ENCODE measurements at places on chromosomes 5 and 9.
A peak's percentile ranks its signal among the peaks of the same experiment; 100 is the strongest.

GRCh38 chr9:6968271-6968670 is 210.5 kb downstream of the KDM4C start:
- DNase-seq = no peak

DNA sequence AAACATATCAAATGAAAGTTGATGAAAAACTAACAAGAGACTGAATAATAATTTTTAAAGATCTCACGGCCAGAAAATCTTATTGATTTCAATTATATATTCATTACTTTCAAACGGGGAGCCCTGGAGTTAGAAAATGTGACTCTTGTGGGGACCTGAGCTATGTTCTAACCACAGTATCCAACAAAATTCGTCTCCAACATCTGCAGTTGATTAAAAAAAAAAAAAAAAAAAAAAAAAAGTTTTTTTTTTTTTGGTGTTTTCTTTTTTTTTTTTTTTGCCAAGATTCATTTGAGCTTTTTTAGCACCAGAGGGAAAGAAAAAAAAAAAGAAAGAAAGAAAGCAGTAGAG is 144.3 kb upstream of the PIK3R1 start:
- no peak for DNase-seq

GRCh38 chr5:74503-75109 is 17.4 kb upstream of the PLEKHG4B start:
- DNase-seq = no peak

DNA sequence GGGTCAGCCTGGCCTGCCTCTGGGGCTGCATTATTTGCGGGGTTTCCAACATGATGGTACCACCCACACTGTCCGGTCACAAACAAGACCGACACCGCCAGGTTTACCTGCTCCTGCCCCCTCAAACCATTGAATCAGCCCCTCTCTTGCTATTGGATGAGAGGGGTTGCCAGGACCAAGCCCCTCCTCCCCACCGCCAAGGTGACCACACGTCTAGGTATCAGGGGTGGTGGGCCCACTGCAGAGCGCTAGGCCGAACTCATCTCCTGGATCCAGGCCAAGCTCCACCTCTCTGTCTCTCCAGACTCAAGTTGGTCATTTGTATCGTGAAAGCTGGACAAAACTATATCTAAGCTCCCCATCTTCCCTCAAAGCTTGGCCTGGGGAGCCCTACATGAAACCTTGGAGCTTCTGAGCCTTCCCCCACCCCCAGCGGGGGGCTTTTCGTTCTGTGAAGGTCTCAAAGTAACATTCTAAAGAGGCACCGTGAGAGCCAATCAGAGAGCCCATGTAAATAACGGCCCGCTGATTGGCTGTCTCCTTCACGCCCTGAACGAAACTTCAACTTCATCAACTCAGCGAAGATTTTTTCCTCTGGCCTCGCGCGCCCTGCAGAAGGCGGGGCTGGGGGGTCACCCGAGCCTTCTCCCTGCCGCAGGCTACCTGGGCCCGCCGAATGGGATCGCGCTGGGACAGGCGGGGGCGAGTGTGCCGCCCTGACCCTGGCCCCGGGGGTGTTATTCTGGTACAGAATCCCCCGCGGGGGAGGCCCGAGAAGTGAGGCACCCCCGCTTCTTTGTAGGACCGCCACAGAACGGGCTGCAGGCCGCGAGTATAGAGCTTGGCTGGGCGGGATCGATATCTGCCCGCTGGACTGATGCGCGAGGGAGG is 49.6 kb upstream of the PSD2 start:
- DNase-seq = peak; percentile 22

DNA sequence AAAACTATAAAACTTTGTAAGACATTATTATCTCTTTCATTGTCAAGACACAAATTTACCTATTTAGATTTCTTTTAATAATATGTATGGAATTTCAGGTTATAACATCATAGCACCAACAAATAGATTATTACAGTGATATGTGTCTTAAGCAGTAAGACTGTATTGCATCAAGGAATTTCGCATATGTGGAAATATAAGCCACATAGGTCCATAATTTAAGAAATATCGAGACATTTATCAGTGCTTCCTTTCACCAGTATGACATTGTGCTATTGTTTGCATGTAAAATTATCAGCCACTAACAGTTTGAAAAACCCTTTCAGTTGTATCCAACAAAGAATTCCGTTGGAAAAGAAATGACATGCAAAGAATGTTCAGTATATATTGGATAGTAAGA is 186.7 kb upstream of the RASA1 start:
- no peak for DNase-seq

- no peak for DNase-seq
These were observed 674 bp downstream of the TSPAN17 start for GRCh38 chr5:176647843-176648473.

DNA sequence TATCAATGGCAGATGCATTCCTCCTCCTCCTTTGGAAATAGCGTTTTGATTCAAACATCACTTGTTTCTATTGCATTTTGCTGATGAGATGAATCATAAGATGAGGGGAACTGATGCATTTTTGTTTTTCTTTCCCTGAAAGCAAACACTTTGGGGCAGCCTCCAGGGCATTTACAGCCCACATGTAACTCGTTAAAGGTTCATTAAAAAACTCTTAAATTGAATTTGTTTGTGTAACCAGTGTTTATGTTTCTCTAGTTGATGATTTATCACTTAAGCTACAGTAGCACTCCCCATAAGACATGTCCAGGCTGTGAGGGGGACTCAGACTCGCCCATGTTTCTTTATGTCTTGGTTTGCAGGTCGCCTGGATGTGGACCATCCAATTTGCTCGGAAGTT is 246.1 kb upstream of the ANKH start:
- DNase-seq = no peak

DNA sequence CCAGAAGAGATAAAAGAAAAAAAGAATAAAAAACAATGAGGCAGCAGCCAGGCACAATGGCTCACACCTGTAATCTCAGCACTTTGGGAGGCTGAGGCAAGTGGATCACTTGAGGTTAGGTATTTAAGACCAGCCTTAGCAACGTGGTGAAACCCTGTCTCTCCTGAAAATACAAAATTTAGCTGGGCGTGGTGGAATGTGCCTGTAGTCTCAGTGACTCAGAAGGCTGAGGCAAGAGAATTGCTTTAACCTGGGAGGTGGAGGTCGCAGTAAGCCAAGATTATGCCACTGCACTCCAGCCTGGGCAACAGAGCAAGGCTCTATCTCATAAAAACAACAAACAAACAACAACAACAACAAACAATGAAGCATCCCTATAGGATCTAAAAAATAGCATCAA is 121.5 kb downstream of the HMHB1 start:
- DNase-seq = no peak

GRCh38 chr5:94102849-94103248 is 361.4 kb upstream of the POU5F2 start:
- DNase-seq = no peak

DNA sequence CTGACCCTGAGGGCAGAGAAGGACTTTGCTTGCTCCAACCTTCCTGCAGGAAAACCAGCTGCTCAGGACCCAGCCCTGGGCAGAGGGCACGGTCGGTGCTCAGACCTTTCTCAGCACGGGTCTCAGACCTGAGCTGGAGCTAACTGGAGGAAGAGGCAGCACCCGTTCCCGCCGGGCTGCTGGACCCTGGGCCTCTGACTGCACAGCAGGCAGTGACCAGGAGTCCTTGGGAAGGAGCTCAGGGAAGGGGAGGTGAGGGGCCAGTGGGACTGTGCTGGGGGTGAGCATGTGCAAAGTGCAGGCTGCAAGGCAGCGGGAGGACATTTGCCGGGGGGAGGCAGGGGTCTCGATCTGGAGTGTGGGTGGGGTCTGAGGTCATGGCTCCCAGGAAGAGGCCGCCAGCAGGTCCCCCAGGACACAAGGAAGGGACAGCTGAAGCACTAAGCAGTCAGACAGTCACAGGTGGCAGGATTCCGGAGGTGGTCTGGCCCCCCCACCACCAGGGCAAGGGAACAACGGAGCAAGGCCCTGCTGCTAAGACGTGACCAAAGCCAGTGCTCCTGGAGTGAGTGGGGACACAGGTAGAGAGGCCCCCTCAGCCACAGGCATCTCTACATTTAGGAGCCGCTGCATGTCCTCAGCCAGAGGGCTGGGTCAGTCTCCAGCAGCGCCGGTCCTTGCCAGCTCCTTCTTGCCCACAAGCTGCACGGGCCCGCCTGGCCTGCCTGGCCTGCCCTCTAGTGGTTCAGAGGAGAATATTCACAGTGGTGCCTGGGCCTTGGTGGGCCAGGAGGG is 4.8 kb upstream of the DPM2 start:
- DNase-seq = no peak

DNA sequence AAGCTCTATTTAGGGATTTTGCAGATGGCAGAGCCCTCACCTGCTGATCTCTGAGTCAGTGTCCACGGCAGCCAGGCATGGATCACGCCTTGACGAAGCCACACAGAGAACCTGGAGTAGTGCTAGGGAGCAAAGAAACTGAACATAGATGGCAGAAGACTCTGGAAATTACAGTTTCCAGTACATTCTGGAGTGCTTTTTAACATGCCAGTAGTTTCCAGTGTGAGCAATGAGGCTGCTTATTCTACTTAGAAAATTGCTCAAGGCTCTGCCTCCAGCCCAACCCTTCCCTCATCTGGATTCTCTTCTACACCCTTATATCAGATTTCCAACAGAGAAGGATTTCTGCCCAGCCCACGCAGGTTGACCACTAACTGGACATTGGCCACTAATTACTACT is 203.3 kb downstream of the ADAMTS12 start:
- no peak for DNase-seq

DNA sequence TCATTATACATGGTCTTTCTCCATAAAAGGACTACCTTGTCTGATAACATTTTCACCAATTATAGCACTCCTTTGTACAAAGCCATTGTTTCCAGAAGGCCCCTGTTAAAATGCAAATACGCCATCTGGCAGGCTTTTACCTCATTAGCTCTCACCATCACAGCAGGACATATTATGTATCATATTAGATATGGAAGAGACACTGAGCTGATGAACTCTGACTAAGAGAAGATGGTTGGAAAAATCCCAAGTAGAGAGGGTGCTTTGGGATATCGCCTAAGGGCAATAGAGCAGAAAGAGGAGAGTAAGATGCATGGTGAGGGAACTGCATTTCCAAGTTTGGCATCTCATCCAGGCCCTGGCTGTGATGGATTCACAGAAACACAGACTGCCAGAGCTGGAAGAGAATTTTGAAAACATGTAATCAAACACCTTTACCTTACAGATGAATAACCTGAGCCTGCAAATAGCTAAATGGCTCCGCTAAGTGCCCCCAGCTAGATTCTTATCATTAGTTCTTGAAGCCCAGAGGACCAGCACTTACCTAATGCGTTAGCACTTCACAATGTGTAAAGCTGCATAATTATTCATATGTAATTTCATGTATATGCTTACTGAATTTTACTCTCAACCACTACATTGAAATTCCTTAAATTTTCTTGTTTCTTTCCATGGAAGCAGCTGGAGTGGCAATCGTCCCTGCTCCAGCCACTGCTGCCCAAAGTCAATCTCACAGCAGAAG is 393.6 kb upstream of the IZUMO3 start:
- DNase-seq = no peak

- no peak for DNase-seq
These were observed 16.7 kb downstream of the PCDH12 start for GRCh38 chr5:141941307-141941706.

- DNase-seq = no peak
These were observed 247.1 kb downstream of the NFIB start for GRCh38 chr9:14066831-14067230.

DNA sequence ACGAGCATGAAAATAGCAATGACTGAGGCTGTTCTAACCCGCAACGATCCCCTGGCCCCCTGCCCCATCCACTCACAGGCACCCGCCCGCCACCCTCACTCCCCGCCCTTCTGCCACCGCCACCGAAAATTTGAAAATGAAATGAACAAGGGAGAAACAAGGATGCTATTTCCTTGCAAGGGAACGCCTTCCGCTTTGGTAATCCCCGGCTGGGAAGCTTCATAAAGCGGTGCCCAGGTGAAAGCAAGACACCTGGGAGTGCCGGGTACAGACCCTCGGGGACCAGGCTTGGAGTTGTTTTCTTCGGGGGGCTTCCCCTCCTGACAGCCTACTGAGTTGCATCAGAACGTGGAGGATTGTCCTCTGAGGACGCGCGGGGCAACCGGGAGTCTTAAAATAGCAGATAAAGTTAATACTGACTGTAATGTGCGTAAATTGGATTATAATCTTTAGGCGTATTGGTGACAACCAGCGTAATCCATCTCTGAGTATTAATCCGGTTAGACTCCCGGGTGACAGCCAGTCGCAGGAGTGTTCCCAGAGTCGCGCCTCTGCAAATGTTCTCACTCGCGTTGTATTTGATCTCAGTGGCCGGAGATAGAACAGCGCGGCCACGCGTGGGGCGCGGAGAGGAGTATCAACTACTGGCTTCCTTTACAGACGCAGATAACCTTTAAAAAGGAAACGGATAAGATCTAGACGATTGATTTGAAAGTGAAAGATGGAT is 885 bp upstream of the MLLT3 start:
- DNase-seq = peak; percentile 49

- no peak for DNase-seq
These were observed 295.6 kb downstream of the NR2F1-AS1 start for GRCh38 chr5:93285461-93285860.

- DNase-seq = no peak
These were observed 29.3 kb downstream of the CDHR2 start for GRCh38 chr5:176578391-176578808.

- DNase-seq = no peak
These were observed 34.4 kb upstream of the EGFL7 start for GRCh38 chr9:136628268-136628667.

DNA sequence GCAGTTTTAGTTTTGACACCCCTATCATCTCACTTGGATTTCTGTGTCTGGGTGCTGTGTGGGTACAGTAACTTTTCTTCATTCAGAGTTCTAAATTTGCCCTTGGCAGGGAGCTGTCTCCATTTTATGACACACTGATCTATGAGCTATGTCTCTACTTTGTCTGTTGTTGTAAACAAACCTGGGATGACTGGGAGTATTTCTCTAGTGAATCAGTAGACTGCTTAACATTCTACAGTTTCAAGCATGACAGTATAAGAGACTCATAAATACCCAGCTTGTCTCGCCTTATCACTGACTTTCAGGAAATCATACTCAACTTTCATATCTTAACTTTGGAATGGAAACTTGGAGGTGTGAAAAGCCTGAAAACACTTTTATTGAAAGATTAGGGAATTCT is 212.1 kb upstream of the NUDT12 start:
- DNase-seq = no peak

DNA sequence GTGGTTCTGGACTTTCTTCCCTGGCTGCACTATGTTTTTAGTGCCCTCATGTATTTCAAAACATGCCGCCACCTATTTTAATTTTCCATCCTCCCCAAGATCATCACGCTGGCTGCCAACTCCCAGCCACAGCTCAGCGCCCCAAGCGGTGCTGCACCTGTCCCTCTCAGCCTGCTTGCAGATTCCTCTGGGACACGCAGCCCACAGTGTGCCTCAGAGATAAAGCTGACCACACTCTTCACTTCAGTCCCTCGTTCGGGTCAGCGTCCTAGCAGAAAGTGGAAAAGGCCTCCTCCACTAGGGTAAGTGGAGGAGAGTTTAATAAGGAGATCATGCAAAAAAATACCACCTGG is 56.2 kb upstream of the CKS2 start:
- no peak for DNase-seq

DNA sequence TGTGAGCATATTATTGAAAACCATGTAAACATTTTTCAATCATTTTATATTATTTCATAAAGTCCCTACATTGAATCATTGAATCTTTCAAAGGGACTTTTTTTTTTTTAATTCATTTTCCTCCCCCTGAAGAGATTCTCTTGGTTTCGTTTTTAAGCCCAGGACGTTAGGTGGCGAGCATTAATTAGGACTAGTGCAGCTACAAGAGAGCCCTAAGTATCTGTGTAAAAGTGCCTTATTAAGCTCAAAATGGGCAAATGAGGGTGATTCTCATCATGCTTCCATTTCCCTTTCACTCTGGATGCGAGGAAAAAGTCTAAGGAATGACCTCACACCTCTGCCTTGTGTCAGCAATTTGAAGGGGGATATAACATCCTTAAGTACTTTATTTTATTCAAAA is 517.9 kb upstream of the ITGA1 start:
- no peak for DNase-seq

Data from activated T-helper 9 cell treated with anti-CD3 and anti-CD28 coated beads, Interleukin-2, amount 50 U/mL, for 16 hours (primary cell).